ENCODE measurements at places on chromosomes 3 and 15.

- peak; percentile 8 for DNase-seq
These were observed 102.0 kb downstream of the SNRPN start for GRCh38 chr15:25056484-25057425.

DNA sequence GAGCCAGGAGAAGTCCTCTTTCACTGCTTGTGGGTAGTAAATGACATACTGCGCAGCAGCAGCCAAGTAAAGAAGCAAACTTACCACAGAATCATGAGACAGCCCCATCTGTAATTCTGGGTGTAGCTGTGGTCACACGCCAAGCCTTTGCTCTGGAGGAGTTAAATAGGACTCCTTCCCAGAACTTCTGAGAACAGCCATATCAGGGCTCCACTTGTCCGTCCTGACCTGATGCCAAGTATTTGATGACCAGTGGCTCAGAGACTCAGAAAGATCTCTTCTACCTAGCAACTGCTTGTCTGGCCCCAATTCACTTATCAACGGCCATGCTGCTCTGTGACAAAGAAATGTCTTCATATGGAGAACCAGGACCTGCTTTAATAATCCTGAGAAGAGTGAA is 20.6 kb upstream of the GOLIM4 start:
- DNase-seq: no peak

GRCh38 chr3:143644370-143645089 is 203.7 kb downstream of the SLC9A9 start:
- DNase-seq: no peak

DNA sequence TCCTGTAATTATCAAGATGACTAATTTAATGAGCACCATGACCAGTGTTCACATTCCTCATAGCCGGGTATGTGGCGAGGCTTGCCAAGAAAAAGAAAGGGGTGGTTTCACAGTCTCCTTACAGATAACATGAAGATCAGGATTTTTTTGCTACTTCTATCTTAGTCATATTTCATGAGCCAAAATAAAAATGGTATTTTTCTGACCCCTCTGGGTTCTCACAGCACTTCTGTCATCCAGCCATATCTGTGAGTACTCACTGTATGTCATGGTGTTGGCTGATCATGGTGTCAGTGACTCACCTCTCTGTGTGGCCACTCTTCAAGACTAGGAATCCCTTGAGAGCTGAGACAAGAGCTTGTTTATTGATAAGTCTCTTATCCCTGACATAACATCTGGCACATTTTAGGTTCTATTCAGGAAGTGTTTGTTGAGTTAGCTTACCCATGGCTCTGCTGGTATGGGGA is 130.5 kb upstream of the LMCD1 start:
- no peak for DNase-seq

GRCh38 chr3:149395107-149396089 is 17.9 kb upstream of the TM4SF1 start:
- DNase-seq: no peak

DNA sequence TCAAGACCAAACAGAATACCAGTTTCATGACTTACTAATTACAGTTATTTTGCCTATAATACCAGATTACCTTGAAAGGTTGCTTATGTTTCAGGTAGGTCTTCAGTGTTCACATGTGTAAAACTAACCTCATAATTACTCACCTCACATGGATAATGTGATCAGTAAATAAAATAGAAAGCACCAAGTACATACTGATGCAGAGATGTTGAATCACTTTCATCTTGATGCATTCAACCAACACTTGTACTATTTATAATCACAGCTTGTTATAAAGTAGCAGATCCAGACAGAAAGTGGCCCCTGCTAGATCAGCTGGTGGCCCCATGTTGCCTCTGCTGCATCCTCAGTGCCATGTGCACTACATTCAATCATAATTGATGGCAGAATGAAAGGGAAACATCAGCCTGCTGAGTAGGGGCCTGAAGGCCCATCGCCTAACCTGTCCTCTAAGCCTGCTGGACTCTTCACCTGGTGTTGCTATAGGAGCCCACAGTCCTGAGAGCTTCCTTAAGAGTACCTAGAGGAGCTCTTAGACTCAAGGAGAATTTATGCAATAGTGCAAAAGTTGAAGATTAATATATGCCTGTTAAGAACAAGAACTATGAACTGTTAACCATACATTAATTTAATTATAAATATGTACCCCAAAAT is 154.3 kb downstream of the PLCL2 start:
- no peak for DNase-seq

DNA sequence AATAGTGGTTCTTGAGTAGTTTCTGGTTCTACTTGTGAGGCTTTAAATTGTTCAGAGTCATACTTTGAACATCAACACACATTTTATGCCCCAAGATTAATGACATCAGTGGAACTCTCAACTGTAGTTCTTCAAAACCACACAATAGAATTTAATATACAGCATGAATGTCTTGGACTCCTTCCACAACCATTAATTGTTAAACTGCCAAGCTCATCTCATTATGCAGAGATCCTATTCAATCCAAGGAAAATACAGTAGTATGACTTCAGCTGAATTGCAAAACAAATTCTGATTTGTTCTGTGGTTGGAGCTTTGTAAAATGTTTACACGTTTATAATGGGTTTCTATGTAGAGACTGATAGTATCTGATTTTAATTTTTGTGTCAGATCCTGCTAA is 199.2 kb upstream of the SLC2A2 start:
- DNase-seq: no peak

DNA sequence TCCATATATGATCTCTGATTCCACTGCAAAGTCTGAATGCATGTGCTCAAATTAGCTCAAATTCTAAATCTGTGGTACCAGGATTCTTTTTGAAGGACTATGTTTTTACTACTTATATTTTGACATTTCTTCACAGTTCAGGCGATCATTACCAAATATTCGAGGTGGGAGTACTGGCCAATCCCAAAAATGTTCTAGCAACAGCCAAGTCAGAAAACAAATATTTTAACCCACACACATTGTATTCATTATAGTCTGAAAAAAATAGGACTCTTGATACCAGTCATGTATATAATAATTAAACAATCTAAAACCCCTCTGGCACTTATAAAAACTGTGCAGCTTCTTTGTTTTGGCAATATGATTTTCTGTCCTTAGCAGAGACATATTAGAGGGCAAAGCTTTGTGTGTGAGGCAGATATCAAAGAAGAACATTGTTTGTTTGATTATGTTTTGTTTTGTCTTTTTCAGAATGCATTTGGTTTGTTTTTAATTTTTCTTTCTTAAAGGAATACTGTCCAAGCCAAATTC is 37.4 kb downstream of the FGF7 start:
- DNase-seq: no peak

- DNase-seq: no peak
These were observed 488 bp downstream of the THSD4 start for GRCh38 chr15:71115567-71116351.

DNA sequence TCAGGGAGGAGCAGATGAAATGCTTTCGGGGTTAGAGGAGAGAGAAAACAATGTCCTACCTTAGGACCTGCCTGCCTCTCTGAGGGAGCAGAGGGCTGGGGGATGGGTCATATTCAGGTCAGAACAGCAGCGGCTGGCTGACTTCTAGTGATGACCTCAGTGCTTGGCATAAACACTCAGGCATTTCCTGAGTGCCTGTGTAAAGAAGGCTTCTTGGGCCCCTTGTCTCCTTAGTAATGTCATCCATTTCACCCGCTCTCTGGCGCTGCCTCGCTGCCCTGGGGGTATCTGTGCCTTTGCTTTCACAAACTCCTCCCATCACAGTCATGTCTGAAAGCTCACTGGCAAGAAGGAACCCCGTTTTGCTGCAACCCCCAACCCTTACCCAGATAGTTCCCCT is 82.9 kb upstream of the GSK3B start:
- no peak for DNase-seq

DNA sequence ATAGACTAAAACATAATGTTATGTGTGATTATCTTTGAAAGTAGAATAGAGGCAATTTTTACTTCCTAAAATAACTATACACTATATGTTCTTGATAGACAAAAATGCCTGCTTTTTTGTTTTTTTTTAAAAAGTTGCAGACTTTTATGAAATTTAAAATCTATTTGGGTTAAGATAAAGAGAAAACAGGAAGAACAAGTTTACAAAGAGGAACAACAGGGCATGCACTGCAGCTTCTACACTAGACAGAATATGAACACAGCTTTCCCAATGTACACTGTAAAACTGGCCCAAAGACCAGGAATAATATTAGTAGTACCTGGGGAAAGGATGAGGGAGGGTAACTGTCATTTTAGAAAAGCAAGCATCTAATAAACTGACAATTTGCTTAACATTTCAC is 53.7 kb downstream of the NR1I2 start:
- DNase-seq: no peak

DNA sequence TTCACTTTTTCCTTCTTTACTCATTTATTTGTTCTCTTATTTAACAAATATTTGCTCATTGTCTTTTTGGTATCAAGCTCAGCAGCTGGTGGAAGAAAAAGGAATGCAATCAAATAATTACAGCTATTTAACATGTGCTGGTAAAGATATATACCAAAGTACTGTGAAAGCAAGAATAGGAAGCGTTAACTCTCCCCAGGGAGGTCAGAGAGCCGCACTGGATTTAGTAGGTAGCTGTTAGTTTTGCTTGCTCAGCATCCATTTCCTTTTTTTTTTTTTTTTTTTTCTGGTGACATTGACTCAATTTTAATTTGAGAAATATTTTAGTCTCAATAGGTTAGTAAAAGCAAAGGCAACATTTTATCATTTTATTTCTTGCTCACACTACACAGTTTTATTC is 308.5 kb upstream of the MDFIC2 start:
- no peak for DNase-seq

- peak; percentile 26 for DNase-seq
These were observed 27.1 kb downstream of the CPN2 start for GRCh38 chr3:194323785-194324735.

GRCh38 chr15:99187936-99188335 is 61.4 kb downstream of the TTC23 start:
- no peak for DNase-seq

- DNase-seq: no peak
These were observed 83.5 kb upstream of the BCL6 start for GRCh38 chr3:187828579-187829452.

DNA sequence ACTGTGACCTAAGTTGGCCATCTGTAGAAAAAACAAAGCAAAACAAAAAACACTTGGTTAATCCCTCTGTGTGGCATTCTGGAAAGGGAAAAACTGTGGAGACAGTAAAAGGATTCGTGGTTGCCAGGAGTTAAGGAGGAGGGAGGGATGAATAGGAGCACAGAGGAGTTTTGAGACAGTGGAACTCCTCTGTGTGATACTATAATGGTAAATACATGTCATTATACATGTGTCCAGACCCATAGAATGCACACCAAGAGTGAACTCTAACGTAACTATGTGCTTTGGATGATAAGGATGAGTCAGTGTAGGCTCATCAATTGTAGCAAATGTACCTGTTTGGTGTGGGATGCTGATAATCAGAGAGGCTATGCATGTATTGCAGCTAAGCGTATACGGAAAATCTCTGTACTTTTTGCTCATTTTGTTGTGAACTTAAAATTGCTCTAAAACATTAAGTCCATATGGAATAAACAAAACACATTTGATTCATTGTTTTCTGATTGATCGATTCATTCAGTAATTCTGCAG is 33.4 kb downstream of the RAP2B start:
- DNase-seq: no peak

DNA sequence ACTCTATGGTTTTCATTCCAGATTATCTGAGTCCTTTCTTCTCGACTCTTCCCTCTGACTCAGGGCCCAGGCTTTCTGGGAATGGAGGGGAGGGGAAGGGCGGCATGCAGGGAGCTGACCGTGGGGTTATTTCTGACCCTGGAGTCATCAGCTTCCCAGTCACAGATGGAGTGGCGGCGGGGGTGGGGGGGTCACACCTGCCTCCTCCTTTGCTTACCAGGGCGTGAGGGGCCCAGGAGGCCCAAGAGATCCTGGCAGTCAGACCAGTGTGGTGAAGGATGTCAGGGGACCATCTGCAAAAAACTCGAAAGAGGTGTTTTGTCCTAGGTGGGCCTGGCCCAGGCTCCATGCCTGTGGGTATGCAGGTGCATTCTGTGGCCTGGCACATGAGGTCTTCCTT is 996 bp upstream of the XIRP1 start:
- DNase-seq: no peak

GRCh38 chr3:116877968-116878367 is 168.4 kb downstream of the TUSC7 start:
- no peak for DNase-seq

- no peak for DNase-seq
These were observed 3.1 kb downstream of the CD86 start for GRCh38 chr3:122058294-122058693.

DNA sequence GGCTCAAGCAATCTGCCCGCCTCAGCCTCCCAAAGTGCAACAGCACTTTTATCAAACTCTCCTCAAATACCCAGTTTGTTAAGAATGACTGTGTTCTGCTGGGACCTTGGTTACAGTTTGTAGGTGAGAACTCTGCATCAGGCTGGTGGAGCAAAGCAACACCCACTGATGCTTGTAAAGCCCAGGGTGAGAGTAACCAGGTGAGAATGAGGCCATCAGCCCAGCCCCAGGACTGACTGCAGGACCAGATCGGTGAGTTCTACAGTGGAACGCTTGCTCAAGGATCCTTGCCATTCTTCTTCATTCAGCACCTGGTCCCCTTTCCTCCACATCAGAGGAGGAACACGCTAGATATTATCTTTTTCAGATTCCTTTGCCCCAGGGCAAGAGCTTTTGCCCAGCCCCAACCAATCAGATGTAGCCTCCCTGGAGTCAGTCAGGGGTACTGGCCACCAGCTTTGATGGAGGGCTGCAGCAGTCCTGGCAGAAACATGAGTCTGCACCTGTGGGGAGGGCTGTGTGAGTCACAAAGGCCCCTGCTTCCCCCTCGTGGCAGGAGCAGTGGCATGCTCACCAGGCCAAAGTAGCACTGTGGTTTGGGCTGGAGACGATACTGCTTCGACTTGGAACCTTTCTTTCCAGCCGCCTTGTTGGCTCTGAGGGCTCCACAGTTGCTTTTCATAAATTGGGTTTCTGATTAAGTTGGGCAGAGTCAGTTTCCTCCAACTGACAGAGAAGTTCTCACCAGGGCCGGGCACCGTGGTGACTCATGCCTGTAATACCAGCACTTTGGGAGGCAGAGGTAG is 3.5 kb upstream of the SHISA5 start:
- DNase-seq: peak; percentile 75

DNA sequence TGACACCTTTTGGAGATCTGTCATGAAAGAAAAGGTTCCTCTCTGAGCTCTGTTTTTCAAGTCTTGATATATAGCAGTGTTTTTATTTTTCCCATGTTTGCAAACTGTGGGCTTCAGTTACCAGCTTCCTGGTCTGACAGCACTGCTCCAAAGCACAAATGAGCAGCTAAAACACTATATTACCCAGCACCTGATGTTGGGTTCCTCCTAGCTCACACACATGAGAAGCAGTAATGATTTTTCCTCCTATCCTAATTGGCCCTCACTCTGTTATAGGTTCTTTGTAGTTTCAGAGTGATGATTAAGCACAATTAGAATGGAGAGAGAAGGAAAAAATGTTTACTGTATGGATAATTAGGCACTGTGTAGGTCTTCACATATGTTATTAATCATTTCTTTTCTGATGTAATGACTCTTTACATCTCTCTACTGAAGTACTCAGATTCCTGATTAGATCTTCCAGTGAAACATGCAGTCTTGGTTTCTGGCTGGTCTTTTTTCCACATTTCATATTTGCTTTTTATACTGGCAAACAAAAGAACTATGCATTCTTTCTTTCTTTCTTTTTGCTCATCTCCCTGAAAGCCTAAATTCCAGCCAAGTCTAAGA is 939.7 kb downstream of the NSUN3 start:
- DNase-seq: no peak

GRCh38 chr3:29143151-29143550 is 137.7 kb upstream of the RBMS3 start:
- no peak for DNase-seq

All from activated CD8-positive, alpha-beta memory T cell treated with anti-CD3 and anti-CD28 coated beads, Interleukin-2, amount 50 U/mL, for 4 hours (primary cell).